ENCODE measurements at places on chromosomes 16 and 17. TPM values are rescaled to one million over a fixed set of nuclear protein-coding genes. Genes with fewer than 3 reads are reported as not detected.

Gene TBKBP1
- 19.9 TPM for total RNA-seq

GRCh38 chr17:82242977-82243647 is 14.3 kb downstream of the SLC16A3 start:
- DNase-seq = peak; percentile 67
- H3K4me1 ChIP-seq = peaks cover 64% of the 10 kb centered on the region
- H3K27ac ChIP-seq = no peak overlapping the region
- no peak overlapping the region for H3K4me3 ChIP-seq

DNA sequence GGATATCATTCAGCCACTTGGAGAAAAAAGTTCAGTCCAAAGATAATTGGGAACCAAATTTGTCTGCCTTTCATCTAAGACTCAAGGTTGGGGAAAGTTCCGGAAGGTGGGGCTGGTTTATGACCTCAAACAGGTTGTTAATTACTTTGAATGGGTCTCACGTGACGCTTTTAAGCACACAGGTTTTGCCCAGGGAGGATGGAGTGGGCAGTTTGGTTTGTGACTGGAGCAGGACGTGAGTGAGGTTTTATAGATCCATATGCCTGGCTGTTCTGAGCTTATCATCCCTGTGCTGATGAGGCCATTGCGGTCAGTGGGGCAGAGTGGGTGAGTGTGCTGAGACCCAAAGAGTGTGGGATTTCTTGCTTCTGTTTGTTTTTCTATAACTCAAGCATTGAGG is 38.7 kb upstream of the GPRC5B start:
- no peaks in the 10 kb centered on the region for H3K27me3 ChIP-seq
- H3K27ac ChIP-seq = no peak overlapping the region
- no peak for DNase-seq
- no peaks in the 10 kb centered on the region for H3K36me3 ChIP-seq

GRCh38 chr17:77887464-77888241 is 70.8 kb upstream of the TNRC6C start:
- peak overlapping the region; percentile 59 for H3K4me3 ChIP-seq
- peak overlapping the region; percentile 63 for H3K27ac ChIP-seq

DNA sequence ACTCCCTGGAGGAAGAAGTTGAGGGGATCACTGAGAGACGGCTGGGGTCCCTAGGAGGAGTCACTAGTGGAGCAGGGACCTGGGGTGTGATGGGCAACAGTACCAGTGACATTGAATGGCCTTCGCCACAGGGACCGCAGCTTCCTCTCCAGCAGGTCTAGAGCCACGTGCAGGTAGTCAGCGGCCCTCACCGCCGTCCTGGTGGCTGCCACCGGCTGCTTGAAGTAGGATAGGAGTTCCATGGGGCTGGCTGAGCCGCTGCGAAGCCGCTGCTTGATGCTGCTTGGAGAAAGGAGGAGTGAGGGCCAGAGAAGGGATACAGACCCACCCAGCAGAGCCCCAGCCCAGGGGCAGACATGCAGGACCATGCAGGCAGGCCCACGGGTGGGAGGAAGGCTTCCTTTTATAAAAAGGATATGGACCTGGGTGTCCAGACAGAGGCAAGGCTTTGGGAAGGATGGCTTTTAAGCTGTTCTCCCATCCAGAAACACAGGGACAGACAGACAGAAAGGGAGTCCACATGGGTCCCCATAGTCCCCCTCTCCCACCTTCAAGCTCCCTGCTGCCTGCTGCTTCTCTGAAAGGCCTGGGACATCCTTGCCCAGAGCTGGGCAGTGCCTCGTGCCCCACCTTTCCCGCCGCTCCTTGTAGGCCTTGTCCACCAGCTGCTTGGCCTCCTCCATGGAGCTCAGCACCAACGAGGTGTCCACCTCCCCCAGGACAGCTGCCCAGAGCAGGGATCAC is 827 bp downstream of the MPO start:
- DNase-seq = no peak
- no peaks in the 10 kb centered on the region for H3K36me3 ChIP-seq
- H3K27me3 ChIP-seq = peaks cover 29% of the 10 kb centered on the region
- peaks cover 12% of the 10 kb centered on the region for H3K4me1 ChIP-seq

- peaks cover 9% of the 10 kb centered on the region for H3K4me1 ChIP-seq
- H3K4me3 ChIP-seq = no peak overlapping the region
- DNase-seq = no peak
- no peak overlapping the region for H3K27ac ChIP-seq
- H3K36me3 ChIP-seq = no peaks in the 10 kb centered on the region
- H3K27me3 ChIP-seq = no peaks in the 10 kb centered on the region
These were observed 51.7 kb downstream of the ZFPM1 start for GRCh38 chr16:88504489-88505404.

- no peak overlapping the region for H3K27ac ChIP-seq
- no peaks in the 10 kb centered on the region for H3K4me1 ChIP-seq
- H3K36me3 ChIP-seq = no peaks in the 10 kb centered on the region
- H3K27me3 ChIP-seq = no peaks in the 10 kb centered on the region
- DNase-seq = no peak
These were observed 7.1 kb downstream of the CYB5D2 start for GRCh38 chr17:4150096-4150495.

GRCh38 chr16:1211451-1212268 is 13.4 kb downstream of the TPSG1 start:
- H3K4me3 ChIP-seq = no peak overlapping the region
- H3K27me3 ChIP-seq = no peaks in the 10 kb centered on the region
- no peaks in the 10 kb centered on the region for H3K36me3 ChIP-seq
- DNase-seq = no peak
- H3K27ac ChIP-seq = no peak overlapping the region
- H3K4me1 ChIP-seq = no peaks in the 10 kb centered on the region

DNA sequence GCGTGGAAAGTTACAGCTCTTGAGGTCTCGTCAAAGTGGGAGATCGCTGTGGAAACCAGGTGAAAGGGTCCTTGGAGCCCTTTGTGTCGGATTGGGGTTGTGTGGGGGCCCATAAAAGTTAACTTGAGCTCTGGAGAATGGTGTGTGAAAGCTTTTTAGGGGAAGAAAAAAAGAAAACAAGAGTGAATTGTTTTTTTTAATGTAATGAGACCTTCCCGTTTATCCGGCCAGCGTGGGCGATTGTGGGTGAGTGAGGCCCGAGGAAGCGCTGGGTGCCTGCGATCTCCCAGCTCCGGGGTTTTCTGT is 150.6 kb downstream of the MSI2 start:
- H3K27ac ChIP-seq = no peak overlapping the region
- H3K4me1 ChIP-seq = peaks cover 39% of the 10 kb centered on the region
- no peak overlapping the region for H3K4me3 ChIP-seq
- H3K36me3 ChIP-seq = no peaks in the 10 kb centered on the region
- H3K27me3 ChIP-seq = no peaks in the 10 kb centered on the region

Measured in heart right ventricle (tissue), 16 donors.